Astrocyte of the hippocampus (primary cell): ENCODE measurements at places on chromosomes 16 and 17.
A peak's percentile ranks its signal among the peaks of the same experiment; 100 is the strongest.

DNA sequence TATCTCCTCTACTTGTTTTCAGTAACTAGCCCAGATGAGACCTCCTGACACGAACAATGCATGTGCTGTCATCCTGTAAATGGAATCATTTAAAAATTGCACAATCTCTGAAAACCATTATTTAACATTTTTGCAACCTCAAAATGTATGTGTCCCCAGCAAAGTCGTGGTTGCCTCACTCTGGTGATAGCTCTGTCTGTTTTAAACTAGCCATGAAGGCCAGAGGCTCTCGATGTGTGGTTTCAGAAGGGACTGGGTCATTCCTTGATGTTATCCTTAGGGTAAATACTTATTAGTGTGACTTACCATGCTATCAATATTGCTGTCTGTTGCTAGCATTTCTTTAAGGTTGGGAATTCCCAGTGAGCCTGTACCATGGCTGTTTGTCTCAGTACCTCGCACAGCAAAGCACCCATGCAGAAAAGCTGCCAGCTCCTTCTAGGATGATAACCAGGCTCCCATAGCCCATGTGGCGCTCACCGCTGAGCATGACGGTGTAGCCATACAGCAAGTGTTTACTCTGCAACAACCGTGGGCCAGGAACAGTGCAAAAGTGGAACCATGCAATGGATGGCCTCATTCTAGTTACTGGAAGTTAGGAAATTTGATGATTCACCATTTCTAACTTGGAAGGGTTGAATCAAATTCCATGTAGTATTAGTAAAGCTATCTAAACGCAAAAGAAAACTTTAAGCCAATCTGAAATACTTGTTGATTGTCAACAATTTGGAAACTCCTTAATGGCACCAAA, 2.9 kb upstream of the PGS1 start:
- peak; percentile 90 for DNase-seq

GRCh38 chr17:80431246-80432195, 16.6 kb downstream of the ENDOV start:
- no peak for DNase-seq

- DNase-seq, result no peak
Observed at GRCh38 chr16:2956579-2956956, 7.5 kb upstream of the KREMEN2 start.

DNA sequence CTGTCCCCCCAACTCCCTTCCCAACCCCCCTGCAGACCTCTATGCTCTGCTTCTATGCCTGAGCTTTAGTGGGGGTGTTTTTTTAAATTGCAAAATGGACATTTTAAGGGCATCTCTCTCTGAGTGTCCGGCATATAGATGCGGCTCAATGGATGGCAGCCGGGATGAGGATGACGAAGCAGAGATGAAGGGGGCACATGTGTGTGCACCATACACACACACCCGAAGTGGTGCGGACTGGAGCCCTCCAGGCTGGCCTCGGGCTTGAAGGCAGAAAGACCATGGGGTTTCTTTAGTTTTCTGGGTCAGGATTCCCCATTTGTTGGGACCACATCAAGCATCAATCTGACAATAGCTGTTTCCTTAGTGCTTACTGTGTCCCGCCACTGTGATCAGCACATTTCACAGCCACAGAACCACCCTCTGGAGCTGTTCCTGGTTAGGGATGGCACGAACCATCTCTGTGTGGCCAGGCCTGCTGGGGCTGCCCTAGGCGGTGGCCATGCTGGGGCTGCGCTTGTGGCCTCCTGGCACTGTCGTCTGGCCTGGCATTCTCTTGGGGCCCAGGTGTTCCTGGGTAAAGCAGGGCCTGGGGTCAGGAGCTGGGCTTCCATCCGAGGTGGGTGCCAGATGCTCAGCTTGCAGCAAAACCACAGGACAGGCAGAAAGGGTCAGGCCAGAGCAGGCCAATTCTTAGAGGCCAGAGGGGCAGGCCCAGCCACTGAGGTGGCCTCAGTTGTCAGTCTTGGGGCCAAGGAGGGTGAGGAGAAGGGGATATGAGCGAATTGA, 49.9 kb downstream of the NT5M start:
- DNase-seq, result no peak

DNA sequence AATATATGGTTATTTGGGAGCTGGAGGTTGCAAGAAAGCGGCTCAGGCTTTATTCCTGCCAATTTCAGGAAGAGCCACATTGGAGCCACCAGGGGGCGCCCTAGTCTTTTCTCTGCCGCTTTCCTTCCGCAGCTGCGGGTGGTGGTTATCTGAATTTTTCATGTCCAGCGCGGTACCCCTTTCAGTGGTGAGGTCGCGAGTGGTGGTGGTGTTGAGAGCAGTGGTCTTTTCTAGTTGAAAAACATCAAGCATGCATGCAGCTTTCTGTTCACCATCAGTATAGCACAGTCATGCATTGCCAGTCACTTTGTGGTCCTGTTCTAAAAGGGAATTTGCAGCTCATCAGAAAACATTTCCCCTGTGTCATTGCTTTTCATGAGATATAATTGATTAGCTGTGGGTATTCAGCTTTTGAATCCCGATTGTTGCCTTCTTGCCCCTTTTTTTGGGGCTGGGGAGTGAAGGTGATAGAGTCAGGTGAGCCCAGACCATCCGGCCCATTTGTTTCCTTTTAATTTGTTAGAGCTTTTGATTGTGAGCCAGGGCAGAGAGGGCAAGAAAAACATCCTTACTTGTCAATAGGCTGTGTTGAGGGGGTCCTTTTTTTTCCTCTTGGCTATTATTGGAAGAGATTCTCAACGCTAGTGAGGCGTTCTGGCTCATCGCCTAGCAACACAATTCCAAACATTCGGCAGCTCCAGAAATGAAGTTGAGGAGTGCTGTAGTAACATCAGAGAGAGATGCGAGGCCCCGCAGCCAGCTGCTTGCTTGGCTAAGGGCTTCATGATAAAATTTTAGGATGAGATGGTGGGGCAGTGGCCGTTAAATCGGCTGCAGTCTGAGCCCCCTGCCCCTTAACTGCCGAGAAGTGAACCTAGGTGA, 119.0 kb downstream of the SNX29 start:
- peak; percentile 82 for DNase-seq

GRCh38 chr17:18858567-18859245, 775 bp downstream of the PRPSAP2 start:
- no peak for DNase-seq

GRCh38 chr16:48629531-48629930, 19.6 kb upstream of the N4BP1 start:
- no peak for DNase-seq

- no peak for DNase-seq
Observed at GRCh38 chr17:16052486-16052885, 52.9 kb downstream of the TTC19 start.

DNA sequence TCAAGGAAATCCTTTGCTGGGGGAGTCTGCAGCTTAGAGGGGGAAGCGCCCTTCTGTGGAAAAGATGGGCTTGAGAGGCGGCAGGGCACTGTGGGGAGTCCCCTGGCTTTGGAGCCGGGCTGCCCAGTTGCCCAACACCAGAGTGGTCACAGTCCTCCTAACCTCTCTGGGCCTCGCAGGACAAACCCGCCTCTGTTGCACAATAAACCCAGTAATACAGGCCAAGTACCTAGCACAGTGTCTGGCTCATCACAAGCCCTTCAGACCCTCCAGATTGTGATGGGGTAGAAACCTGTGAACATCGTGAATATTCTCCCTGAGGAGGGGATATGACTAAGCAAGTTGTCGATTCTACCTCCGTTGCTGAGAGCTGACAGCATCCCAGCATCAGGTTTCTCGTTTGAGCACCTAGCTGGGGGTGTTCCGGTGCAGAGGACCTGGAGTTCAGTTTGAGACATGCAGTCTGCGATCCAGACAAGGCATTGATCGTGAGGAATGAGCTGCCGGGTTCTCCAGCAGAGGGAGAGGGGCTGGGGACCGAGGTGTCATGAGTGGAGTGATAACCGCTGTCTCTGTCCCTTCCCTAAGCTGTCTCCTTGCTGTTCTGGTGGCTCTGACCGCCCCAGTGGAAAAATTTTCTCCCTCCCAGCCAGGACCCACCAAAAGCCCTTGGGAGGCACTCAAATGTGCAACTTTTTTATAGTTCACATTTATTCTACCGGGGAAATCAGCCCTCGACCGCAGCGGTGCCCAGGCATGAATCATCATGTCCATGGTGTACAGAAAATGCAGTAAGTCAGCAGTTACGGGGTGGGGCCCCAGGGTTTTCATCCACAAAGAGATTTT, 161.9 kb downstream of the WSCD1 start:
- DNase-seq, result peak; percentile 91

- DNase-seq, result no peak
Observed at GRCh38 chr16:53515811-53516210, 12.8 kb upstream of the AKTIP start.

DNA sequence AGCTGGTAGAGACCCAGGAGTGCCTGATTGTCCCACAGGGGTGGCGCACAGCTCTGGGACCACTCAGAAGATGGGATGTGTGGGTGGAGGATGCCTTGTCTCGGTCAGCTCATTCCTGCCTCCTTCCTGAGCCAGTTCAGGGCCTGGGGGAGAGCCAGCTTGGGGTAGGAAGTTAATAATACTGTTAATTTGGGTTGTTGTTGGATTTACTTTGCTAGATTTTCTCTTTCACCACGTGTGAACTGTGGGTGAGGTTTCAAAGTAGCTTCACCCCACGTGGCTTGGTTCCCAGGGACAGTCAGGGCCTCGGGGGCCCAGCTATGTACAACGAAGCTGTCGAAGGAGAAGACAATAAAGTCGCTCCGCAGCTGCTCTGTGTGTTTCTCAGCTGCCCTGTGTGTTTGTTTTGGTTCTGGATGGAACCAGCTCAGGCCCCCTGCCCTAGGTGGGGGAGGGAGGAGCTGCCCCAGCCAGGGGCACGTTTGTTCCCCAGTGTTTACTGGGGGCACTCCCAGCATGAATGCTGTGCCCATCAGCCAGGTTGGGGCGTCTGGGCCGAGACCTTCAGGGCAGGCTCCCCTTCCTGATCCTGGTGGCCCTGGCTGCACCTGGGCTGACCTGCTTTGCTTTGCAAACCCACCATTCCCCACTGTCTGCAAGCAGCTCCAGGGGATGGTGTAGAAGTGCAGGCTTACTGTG, 2.3 kb downstream of the NUDT16L1 start:
- no peak for DNase-seq

DNA sequence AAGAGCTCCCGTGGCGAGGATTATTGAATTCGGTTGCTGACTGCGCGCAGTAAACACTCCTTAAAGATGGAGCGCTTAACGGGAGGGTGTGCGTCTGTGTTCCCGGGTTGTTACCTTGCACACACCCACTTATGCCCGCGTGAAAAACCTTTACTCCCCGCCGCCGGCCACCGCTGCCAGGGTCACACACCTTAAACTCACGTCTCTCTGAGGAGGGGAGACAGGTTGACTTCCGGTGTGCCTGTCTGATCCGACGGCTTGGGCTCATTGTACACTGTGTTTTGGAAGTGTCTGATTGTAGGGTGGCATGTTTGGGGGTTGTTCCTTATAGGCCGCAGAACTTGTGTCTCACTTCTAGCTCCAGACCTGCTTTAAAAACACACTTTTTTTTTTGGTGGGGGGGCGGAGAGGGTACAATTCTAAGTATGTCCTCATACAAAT, 66.8 kb downstream of the KPNA2 start:
- DNase-seq, result peak; percentile 23

DNA sequence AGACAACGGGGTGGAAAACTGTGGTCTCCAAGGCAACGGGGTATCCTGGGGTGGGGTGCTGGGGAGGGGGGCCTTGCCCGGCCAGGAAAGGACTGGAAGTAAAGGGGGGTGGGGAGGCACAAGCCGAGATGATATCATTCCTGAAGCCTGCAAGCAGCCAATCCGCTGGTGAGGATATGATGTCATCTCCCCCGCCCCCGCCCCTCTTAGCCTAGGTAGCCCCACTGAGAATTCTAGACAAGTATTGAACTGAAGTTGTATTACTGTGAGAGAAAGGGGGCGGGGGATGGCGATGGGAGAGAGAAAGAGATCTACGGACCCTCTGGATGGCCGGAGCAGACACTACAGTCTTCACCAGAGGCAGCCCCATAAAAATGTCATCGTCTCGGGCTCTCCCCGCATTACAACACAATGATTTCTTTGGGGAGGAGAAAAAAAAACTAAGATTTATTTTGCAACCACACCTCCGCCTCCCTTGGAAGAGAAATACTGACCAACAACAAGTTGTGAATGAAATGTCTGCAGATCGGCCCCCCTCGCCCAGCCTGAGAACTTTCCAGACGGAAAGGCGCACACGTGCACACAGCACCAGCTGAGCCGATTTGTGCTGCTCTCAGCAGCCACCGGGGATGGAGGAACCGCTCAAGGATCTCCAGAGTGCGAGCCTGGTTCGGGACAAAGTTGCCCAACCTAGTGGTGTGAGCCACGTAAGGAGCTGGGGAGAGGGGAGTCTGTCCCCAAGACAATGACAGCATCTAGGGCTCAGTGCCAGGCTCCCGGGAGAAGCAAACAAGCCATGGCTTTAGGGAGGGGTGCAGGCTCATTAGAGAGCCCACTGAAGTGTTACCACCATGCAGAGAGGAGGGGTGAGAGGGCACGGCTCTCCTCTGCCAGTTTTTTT, 222.1 kb downstream of the SOX9 start:
- peak; percentile 92 for DNase-seq

DNA sequence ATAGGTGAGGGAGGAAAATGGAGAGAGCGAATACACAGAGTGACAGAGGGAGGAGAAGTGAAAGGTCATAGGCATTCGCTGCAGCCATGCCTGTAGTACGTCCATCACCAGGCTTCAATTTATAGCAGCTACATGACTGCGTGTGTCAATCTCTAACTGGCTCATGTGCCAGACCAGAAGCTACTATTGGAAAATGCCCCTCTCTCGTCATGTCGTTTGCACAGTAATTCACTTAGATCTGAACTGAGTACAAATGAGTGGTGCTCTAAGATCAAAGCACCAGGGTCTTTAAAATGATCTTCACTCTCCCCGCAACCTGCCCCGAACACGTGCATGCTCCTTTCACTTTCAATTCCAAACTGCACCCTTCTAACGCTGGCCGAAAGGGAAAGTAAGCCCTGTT, 51.3 kb downstream of the ADCY9 start:
- no peak for DNase-seq

GRCh38 chr17:79947351-79948031, 88.2 kb downstream of the TBC1D16 start:
- DNase-seq, result peak; percentile 95

- peak; percentile 87 for DNase-seq
Observed at GRCh38 chr17:80761110-80761871, 216.7 kb downstream of the RPTOR start.

GRCh38 chr17:50210240-50211225, 9.1 kb upstream of the COL1A1 start:
- peak; percentile 99 for DNase-seq

DNA sequence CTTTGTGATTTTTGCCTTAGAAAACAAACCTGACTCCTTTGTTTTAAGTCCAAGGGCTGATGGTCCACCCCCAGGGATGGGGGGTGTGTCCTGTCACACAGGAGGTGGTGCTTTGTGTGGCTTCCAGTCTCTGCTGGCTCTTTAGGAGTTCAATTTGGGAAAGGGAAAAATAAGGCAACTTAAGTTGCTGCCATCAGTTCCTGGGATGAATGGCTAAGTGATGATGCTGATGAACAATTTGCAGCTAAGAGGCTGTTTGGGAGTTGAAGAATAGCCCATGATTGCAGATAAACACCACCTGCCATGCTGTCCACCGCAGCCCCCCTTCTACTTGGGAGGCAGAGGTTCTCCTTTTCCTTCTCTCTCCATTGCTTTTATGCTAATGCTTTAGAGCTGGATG, 40.2 kb downstream of the ARL4D start:
- no peak for DNase-seq
